Gastroesophageal sphincter (tissue), 4 donors: ENCODE measurements at places on chromosomes 5 and 9. TPM values are rescaled to one million over a fixed set of nuclear protein-coding genes. Genes with fewer than 3 reads are reported as not detected.

GRCh38 chr9:135283671-135284070 is 195.9 kb upstream of the PPP1R26 start:
- ATAC-seq = no peak

- no peak for ATAC-seq
These were observed 15.9 kb upstream of the PFDN1 start for GRCh38 chr5:140318792-140319191.

DNA sequence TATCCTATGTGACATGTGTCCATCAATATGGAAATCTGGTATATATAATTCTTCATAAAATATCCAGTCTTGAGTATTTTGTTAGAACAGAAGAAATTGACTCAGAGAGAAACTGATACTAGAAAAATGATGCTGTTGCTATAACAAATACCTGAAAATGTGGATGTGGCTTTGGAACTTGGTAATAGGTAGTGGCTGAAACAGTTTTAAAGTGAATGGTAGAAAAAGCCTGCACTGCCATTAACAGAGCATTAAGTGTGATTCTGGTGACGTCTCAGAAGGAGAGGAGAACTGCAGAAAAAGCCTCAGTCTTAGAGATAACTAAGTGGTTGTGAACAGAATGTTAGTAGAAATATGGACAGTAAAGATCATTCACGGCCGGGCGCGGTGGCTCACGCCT is 634.9 kb upstream of the ZNF608 start:
- ATAC-seq = no peak

DNA sequence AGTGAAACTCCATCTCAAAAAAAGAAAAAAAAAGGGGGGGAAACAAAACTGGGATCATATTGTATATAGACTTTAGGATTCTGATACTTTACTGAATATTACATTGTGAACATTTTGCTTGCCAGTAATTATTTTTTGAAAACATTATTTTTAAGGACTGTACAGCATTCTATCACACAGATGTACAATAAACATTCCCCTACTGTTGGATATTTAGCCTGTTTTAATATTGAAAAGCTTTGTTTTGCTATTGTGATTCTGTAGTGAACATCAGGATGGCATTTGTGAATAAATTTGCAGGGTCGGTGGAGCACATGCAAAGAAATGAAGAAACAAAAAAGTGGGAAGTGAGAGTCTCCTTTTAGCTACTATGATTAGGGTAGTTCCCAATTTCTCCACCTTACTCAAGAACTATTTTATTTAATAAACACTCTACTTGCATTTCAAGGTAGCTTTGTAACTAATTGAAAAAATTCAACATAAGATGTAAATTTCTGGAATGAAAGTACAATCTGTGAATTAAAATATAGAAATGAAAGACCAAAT is 18.7 kb downstream of the RASGRF2 start:
- ATAC-seq = no peak

The PCDHGB1 gene
- total RNA-seq = 4.2 TPM

The CYLC2 gene
- total RNA-seq = not detected

The CKMT2 gene
- 33.6 TPM for total RNA-seq

The ZDHHC21 gene
- total RNA-seq = 8.1 TPM

The PCDHB9 gene
- 2.3 TPM for total RNA-seq
